Stimulated activated memory B cell treated with anti-CD40 and anti-IgM and Interleukin-4, amounts not matched to agents 10 μg/mL and 1 μg/mL and 100 μg/mL, for 72 hours (primary cell): ENCODE measurements at places on chromosomes 7 and 10.
A peak's percentile ranks its signal among the peaks of the same experiment; 100 is the strongest.

DNA sequence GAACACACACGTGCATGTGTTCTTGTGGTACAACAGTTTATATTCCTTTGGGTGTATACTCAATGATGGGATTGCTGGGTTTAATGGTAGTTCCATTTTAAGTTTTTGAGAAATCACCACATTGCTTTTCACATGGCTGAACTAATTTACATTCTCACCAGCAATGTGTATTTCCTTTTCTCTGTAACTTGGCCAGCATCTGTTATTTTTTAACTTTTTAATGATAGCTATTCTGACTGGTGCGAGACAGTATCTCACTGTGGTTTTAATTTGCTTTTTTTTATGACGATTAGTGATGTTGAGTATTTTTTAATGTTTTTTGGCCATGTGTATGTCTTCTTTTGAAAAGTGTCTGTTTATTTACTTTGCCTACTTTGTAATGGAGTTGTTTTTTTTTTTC, 256.6 kb downstream of the ZWINT start:
- no peaks in the 10 kb centered on the region for H3K36me3 ChIP-seq
- H3K4me3 ChIP-seq, result no peak overlapping the region
- H3K27ac ChIP-seq, result no peak overlapping the region
- no peaks in the 10 kb centered on the region for H3K4me1 ChIP-seq

DNA sequence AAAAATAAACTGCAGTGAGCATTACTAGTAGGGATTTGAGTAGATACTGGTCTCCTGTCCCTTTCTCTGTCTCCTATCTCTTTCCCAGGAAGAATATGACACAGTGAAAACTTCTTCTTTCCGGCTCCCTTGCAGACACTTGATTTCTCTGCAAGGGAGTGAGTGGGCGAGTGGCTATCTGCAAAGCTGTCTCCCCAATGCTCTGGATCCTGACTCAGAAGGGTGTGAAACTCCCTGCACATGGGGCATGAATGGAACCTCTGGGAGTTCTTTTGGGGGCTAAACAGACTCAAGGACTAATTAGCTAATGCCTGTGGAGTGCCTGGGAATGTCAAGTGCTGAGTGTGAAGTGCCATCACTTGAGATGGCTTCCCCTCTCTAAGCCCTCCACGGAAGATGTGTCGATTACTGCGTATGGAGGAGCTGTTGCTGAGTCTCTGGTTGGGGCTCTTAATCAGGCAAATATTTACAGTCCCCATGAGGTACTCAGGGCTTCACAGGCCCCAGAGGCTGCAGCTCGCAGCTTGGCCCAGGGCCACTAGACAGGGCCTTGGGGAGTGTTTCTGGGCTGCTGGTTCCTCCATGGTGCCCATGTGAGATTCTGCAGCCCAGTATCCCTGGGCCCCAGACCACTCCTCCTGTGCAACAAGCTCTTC, 139.8 kb downstream of the RPS24 start:
- H3K27me3 ChIP-seq, result peaks cover 36% of the 10 kb centered on the region
- H3K4me3 ChIP-seq, result no peak overlapping the region
- no peaks in the 10 kb centered on the region for H3K36me3 ChIP-seq
- H3K4me1 ChIP-seq, result no peaks in the 10 kb centered on the region

DNA sequence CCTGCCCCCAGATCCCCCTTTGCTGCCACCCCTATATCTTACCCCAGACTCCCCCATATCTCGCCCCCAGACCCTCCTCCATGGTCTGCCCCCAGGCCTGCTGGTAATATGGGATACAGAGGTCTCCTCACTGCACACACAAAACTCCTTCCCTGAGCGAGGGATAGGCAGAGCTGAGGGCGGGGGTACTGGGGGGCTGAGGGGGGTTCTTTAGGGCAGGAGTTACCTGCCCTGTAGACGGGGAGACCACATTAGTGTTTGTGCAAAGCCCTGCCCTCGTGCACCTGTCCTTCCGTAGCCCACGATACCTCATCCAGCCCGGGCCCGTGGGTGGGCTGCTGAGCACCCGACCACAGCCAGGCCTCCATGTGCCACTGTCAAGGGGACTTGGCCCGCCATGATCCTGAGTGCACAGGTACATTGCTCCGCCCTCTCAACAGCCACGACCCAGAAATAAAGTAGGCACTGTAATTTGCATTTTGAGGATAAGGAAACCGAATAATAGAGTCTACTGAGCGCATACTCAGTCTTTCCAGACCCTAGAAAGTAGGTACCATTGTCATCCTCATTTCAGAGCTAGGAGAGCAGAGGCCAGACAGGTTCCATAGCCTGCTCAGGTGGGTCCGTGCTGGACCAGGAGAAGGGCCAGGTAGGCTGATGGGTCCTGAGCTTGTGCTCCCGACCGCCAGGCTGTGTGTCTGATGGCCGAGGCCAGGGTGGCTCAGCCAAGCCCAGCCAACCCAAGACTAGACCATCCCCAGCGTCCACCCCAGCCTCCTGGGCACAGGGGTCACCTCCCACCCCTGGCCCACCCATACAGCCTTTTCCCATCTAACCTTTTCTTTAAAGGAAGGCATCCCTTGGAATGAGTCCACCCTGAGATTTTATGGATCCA, 115.2 kb downstream of the LHPP start:
- no peak overlapping the region for H3K27ac ChIP-seq
- H3K36me3 ChIP-seq, result peaks cover 7% of the 10 kb centered on the region
- peaks cover 39% of the 10 kb centered on the region for H3K4me1 ChIP-seq
- H3K4me3 ChIP-seq, result no peak overlapping the region

DNA sequence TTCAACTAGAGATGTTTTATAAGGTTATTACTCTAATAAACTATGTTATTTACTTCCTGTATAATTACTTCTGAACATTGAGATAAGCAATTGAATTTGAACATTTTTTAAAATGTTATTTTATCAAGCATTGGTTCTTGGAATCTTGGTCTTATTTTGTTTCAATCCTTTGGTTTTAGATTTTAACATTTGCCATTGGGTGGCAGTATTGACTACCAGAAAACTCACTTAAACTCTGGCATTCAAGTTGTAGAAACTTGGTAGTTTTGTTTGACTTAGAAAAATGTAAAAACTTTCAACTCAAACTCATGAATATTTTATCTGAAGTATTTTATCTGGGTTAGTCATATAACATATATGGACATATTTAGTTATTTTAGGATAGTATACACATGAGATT, 48.1 kb downstream of the ATRNL1 start:
- peaks cover 5% of the 10 kb centered on the region for H3K36me3 ChIP-seq
- H3K27me3 ChIP-seq, result no peaks in the 10 kb centered on the region
- H3K4me3 ChIP-seq, result no peak overlapping the region
- no peaks in the 10 kb centered on the region for H3K4me1 ChIP-seq

DNA sequence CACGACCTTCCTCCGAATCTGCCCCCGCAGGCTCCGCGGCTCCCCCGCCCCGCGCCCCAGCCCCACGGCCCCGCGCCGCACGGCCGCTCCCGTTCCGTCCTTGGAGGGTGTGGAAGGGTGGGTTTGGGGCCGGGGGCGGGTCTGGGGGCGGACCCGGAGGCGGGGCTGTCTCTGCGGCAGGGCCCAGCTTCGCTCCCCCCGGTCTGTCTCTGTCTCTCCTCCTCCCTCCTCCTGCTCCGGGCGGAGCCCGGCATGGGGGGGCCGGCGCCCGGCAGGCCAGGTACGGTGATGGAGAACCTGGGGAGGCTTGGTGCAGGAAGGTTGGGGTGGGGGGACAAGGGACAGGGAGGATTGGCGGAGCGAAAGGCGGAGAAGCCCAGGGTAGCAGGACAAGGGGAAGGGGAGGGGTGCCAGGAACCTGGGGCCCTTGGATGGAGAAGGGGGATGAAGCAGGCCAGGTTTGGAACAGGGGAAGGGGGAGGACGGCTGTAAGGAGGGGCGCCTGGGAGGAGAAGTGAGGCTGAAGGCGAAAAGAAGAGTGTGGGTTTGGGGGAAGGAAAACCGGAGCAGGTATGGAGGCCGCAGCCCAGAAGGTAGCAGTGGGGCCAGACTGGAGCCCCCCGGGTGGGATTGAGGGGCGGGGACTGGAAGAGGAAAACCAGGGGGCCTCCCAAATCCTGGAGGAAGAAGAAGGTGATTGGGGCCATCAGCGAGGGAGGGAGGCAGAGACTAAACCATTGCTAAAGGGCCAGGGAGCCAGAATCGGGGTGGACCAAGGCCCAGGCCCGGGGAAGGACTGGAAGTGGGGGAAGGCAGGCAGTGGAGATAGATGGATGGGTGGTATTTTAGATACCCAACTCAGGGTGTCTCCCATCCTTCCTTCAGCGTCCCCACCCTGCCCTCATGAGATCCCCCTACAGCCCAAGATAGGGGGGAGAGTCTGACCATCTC, at the start of gene NYAP1:
Gene NYAP1 (plus strand): TSS at position 206 of the 951 bp plus-strand sequence. CDS start 1,385 bp downstream, outside the sequence.
- ATAC-seq, result peak; percentile 37
- no peaks in the 10 kb centered on the region for H3K36me3 ChIP-seq
- H3K27ac ChIP-seq, result no peak within 1 kb of the TSS
- H3K4me3 ChIP-seq, result peak within 1 kb of the TSS; percentile 80
- H3K27me3 ChIP-seq, result peaks cover 23% of the 10 kb centered on the region

- peaks cover 8% of the 10 kb centered on the region for H3K27me3 ChIP-seq
- no peak for ATAC-seq
- no peaks in the 10 kb centered on the region for H3K36me3 ChIP-seq
Measured at GRCh38 chr7:2478399-2478785, 2.2 kb upstream of the GRIFIN start.

GRCh38 chr10:69567920-69568319, 5.3 kb downstream of the NEUROG3 start:
- no peak overlapping the region for H3K4me3 ChIP-seq
- no peak overlapping the region for H3K27ac ChIP-seq
- H3K36me3 ChIP-seq, result no peaks in the 10 kb centered on the region

- no peaks in the 10 kb centered on the region for H3K4me1 ChIP-seq
- H3K27me3 ChIP-seq, result no peaks in the 10 kb centered on the region
- H3K36me3 ChIP-seq, result no peaks in the 10 kb centered on the region
- no peak overlapping the region for H3K4me3 ChIP-seq
- H3K27ac ChIP-seq, result no peak overlapping the region
- ATAC-seq, result no peak
Measured at GRCh38 chr10:31296754-31297153, 22.3 kb upstream of the ZEB1 start.

GRCh38 chr10:25820472-25820871, 113.6 kb upstream of the MYO3A start:
- no peaks in the 10 kb centered on the region for H3K27me3 ChIP-seq
- ATAC-seq, result no peak
- H3K4me3 ChIP-seq, result peak overlapping the region; percentile 55
- no peaks in the 10 kb centered on the region for H3K36me3 ChIP-seq
- H3K4me1 ChIP-seq, result peaks cover 10% of the 10 kb centered on the region

GRCh38 chr7:73973091-73973490, 54.9 kb upstream of the ELN start:
- H3K36me3 ChIP-seq, result no peaks in the 10 kb centered on the region
- H3K27me3 ChIP-seq, result peaks cover 23% of the 10 kb centered on the region
- H3K4me1 ChIP-seq, result peaks cover 15% of the 10 kb centered on the region

GRCh38 chr10:47356708-47357107, 8.5 kb downstream of the RBP3 start:
- ATAC-seq, result peak; percentile 3
- no peak overlapping the region for H3K4me3 ChIP-seq
- H3K36me3 ChIP-seq, result no peaks in the 10 kb centered on the region
- H3K27me3 ChIP-seq, result no peaks in the 10 kb centered on the region
- no peaks in the 10 kb centered on the region for H3K4me1 ChIP-seq

DNA sequence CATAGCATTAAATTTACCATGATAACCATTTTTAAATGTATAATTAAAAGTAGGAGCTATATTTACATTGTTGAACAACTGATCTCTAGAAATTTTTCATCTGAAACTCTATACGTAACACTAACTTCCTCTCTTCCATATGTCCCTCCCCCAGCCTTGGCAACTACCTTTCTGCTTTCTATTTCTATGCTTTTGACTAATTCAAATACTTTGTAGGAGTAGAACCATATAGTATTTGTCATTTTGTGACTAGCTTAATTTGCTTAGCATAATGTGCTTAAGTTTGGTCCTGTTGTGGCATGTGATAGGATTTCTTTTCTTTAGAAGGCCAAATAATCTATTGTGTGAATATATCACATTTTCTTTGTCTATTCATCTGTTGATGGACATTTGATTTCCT, 225.3 kb upstream of the POT1 start:
- H3K27me3 ChIP-seq, result no peaks in the 10 kb centered on the region
- no peaks in the 10 kb centered on the region for H3K36me3 ChIP-seq
- H3K27ac ChIP-seq, result no peak overlapping the region
- ATAC-seq, result no peak

DNA sequence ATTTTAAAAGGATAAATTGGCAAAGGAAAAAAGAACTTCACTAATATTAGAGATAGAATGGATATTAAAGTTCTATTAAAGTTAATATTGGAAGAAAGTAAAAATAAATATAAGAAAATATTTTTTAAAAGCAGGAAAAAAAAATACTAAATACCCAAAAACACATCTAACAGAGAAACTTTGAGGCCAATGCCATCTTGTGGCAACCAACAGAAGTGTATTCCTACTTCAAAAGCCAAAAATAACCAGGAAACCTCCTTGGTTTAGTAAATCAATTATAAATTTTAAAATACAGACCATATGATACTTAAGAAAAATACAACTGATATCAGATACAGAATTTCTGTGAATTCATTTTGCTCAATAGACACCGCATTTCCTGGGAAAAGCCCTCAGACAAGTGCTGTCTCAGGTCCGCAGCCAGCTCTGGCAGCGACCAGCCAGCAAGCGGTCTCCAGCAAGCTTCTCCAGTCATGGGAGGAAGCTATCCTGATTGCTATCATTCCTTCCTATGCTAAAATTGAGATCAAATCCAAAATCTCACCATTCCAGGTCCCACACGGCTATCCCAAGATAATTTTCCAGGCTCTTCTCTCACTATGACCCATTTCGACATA, 65.3 kb downstream of the LMBR1 start:
- H3K4me1 ChIP-seq, result peaks cover 46% of the 10 kb centered on the region
- ATAC-seq, result no peak
- H3K36me3 ChIP-seq, result peaks cover 18% of the 10 kb centered on the region
- H3K27ac ChIP-seq, result peak overlapping the region; percentile 79

DNA sequence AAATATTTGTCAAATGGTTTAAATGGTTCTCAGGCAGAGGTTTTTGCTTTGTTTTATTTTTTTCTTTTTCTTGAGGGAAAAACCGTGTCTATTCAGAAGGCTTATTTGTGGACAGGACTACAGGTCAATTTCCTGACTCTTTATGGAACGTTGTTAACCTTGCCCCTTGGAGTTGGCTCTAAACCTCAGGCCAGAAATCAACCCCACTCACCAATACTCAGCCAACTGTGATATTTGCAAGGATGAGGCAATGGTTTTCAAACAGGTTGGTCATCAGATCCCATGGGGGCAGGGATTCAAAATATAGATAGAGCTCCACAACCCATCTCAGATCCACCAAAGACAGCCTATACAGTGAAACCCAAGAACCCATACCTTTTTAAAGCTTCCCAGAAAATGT, 10.2 kb downstream of the PDLIM1 start:
- peaks cover 87% of the 10 kb centered on the region for H3K4me1 ChIP-seq
- no peaks in the 10 kb centered on the region for H3K36me3 ChIP-seq
- H3K27ac ChIP-seq, result peak overlapping the region; percentile 32
- no peak overlapping the region for H3K4me3 ChIP-seq
- H3K27me3 ChIP-seq, result no peaks in the 10 kb centered on the region

- no peak overlapping the region for H3K27ac ChIP-seq
- H3K4me3 ChIP-seq, result no peak overlapping the region
- H3K4me1 ChIP-seq, result no peaks in the 10 kb centered on the region
- no peaks in the 10 kb centered on the region for H3K36me3 ChIP-seq
Measured at GRCh38 chr7:98323597-98324322, 42.3 kb downstream of the BRI3 start.

GRCh38 chr7:40220421-40220911, 85.7 kb downstream of the SUGCT start:
- ATAC-seq, result no peak
- no peaks in the 10 kb centered on the region for H3K27me3 ChIP-seq
- H3K4me3 ChIP-seq, result no peak overlapping the region
- H3K27ac ChIP-seq, result no peak overlapping the region
- no peaks in the 10 kb centered on the region for H3K4me1 ChIP-seq
